CD14-positive monocyte (primary cell): ENCODE measurements at places on chromosomes 3 and 15.

DNA sequence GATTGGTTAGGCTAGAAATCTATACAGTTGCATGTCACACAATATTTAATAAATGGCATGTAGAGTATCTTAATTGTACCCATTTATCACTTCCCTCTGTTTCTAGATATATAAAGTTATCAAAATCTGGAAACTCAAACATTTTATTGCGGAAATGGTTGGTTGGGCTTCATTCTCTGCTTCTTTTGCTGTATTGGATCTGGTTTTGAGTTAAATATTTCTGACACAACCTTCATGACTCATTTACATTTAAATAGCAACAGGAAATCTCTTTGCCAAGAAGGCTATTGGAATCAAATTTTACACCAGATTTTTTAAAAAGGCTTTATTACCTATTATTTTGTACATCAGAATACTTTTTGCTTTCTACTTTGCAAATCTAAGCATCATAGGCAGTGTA, 153.8 kb downstream of the EBLN2 start:
- H3K4me3 ChIP-seq: no peak overlapping the region
- H3K27ac ChIP-seq: no peak overlapping the region
- H3K36me3 ChIP-seq: no peaks in the 10 kb centered on the region
- H3K27me3 ChIP-seq: no peaks in the 10 kb centered on the region

GRCh38 chr3:106341586-106342162, 472.9 kb upstream of the CBLB start:
- DNase-seq: no peak
- no peaks in the 10 kb centered on the region for H3K36me3 ChIP-seq
- H3K27me3 ChIP-seq: no peaks in the 10 kb centered on the region
- H3K4me1 ChIP-seq: no peaks in the 10 kb centered on the region
- no peak overlapping the region for H3K27ac ChIP-seq

DNA sequence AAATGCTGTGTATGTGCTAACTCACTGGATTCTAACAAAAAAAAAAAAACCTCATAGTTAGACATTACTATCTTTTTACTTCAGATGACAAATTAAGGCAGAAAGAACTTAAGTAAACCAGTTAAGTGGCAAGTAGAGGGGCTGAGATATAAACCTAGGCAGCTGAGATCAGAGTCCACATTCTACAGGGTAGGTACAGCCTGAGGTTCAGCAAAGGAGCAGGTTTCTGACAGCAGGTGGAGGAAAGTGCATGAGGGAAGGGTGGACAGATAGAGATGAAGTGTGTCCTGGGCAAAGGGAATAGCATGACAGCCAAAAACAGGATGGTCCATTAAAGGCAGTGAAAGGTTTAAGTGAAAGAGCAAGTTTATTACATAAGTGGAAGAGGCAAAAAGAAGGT, 329.2 kb downstream of the ULK4 start:
- H3K4me3 ChIP-seq: no peak overlapping the region
- DNase-seq: no peak
- H3K27ac ChIP-seq: no peak overlapping the region
- H3K4me1 ChIP-seq: no peaks in the 10 kb centered on the region

DNA sequence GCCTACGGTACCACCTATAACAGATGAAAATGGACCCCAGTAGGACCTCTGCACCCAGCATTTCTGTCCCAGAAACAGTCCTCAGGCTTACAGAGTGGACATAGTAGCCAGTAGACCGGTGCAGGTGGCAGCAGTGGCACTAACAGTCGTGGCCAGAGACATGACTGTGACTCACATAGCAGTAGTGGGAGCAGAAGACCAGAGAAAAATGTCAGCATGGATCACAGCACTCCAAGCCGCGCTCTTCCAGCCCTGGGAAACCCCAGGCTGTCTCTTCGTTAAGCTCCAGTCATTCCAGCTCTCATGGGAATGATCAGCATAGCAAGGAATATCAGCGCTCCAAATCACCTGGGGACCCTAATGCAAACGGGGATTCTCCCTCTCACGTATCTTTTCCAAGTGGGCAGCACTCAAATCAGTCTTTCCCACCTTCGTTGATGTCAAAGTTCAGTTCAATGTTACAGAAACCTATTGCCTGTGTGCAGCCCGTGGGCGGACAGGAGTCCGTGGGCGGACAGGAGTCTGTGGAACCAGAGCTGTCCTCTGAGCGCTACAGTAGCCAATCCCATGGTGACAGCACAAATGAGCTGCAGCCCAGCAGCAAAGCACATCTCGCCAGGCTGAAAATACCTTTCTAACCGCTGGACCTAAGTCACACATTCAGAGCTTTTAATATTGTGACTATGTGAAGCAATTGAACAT, 10.5 kb downstream of the BFSP2 start:
- peaks cover 2% of the 10 kb centered on the region for H3K27me3 ChIP-seq
- no peak overlapping the region for H3K27ac ChIP-seq
- H3K4me3 ChIP-seq: no peak overlapping the region
- H3K4me1 ChIP-seq: no peaks in the 10 kb centered on the region

DNA sequence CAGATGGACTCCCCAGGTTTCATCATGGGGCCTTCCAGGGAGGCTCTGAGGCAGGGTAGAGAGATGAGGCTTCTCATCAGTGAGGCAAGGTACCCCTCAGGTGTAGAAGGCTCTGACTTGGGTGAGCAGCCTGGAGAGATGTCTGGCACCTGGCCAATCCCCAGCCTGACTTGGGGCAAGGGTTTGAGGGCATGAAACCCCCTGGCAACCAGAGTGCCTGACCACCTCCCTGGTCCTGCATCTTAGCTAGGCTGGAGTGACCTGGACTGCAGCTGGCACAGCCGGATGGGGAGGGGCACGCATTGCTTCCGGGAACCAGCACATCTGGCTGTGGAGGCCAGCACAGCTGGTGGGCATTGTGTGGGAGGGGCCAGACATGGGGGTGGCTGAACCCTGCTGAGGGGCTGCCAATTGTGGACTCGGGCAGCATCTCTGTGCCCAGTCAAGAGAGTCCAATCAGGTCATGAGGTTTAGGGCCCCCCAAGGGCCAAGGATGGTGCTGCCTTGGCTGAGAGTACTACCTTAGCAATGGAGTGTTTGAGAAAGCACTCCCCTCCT, 1.9 kb downstream of the ZBTB47 start:
- H3K4me3 ChIP-seq: peak overlapping the region; percentile 92
- DNase-seq: no peak
- peaks cover 23% of the 10 kb centered on the region for H3K36me3 ChIP-seq
- peak overlapping the region; percentile 63 for H3K27ac ChIP-seq
- H3K27me3 ChIP-seq: no peaks in the 10 kb centered on the region

DNA sequence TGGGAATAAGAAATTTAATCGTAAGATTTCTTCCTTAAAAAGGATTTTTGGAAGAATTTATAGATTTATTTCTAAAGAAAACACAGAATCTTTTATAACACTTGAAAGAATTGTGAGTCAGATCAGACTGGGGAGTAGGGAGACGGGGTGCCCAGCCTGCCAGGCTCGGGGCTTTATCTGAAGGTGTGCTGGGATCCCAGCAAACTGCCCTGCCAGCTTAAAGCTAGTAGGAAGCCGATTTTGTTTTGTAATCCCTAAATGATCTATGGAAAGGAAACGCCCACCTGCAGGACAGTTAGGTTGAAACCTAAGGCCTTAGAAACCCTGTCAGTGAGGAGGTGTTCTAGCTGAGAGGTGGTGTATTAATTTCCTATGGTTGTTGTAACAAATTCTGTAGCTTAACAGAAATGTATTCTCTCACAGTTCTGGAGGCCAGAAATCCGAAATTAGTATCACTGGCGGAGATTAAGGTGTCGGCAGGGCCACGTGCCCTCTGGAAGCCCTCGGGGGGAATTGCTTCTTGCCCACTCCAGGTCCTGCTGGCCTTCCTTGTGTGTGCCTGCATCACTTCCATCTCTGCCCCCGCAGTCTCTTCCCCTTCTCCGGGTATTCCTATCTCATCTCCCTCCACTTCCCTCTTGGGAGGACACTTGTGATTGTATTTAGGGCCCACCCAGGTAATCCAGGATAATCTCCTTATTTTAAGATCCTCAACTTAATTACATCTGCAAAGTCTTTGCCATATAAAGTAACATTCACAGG, 19.3 kb upstream of the RAB6B start:
- DNase-seq: no peak
- H3K4me3 ChIP-seq: no peak overlapping the region
- H3K4me1 ChIP-seq: no peaks in the 10 kb centered on the region
- H3K36me3 ChIP-seq: no peaks in the 10 kb centered on the region
- no peak overlapping the region for H3K27ac ChIP-seq

DNA sequence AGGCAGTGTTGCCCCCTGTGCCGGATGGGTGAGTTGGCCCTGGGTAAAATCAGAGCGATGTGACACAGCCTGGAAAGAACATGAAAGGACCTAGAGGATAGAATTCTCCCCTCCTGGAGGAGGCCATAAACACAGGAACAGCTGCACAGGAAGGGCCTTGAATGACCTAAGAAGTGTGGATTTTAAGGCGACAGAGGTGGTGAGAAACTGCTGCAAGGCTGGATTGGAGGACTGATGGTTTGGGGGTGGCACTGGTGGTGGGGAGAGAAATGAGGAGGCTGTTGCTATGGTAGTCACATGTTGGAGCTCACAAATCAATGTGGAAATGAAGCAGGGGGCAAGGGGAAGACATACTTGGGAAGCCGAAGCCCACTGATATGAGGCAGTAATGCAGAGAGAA, 13.8 kb downstream of the XIRP1 start:
- no peaks in the 10 kb centered on the region for H3K36me3 ChIP-seq
- H3K4me1 ChIP-seq: peaks cover 31% of the 10 kb centered on the region
- peak overlapping the region; percentile 79 for H3K4me3 ChIP-seq
- peaks cover 8% of the 10 kb centered on the region for H3K27me3 ChIP-seq

GRCh38 chr15:98903377-98904018, 104.1 kb downstream of the PGPEP1L start:
- no peak overlapping the region for H3K27ac ChIP-seq
- no peaks in the 10 kb centered on the region for H3K27me3 ChIP-seq
- no peak for DNase-seq
- H3K36me3 ChIP-seq: peaks cover 27% of the 10 kb centered on the region

GRCh38 chr15:59400103-59400813, 27.6 kb upstream of the MYO1E start:
- peak overlapping the region; percentile 68 for H3K4me3 ChIP-seq
- H3K4me1 ChIP-seq: peaks cover 71% of the 10 kb centered on the region
- H3K27ac ChIP-seq: peak overlapping the region; percentile 17
- H3K27me3 ChIP-seq: no peaks in the 10 kb centered on the region
- no peak for DNase-seq

- no peaks in the 10 kb centered on the region for H3K27me3 ChIP-seq
- H3K36me3 ChIP-seq: no peaks in the 10 kb centered on the region
- no peaks in the 10 kb centered on the region for H3K4me1 ChIP-seq
- no peak overlapping the region for H3K27ac ChIP-seq
Measured at GRCh38 chr3:127107002-127107401, 85.9 kb upstream of the PRR23E start.

DNA sequence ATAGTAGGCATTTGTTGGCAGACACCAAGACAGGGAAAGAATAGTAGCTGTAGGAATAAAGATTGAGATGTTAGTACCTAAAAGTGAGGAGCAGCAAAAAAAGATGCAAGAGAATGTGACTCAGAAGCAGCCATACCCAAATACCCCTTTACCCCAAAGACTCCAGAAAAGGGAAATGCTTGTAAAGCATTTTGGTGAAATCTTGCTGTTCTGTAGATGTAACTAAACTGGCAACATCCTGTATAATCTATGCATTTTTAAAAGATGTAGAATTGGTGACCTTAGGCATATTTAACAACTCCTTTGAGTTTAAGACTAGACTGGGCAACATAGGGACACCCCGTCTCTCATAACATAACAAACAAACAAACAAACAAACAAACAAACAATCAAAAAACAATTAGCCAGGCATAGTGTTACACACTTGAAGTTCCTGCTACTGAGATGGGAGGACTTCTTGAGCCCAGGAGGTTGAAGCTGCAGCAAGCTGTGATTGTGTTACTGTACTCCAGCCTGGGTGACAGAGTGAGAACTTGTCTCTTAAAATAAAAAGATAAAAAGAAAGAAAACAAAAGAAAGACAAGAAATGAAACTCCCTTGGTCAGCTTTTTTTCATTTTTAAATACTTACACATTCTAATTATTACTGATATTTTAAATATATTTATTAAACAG, 361.5 kb upstream of the KCNH8 start:
- no peak overlapping the region for H3K4me3 ChIP-seq
- no peak for DNase-seq
- no peaks in the 10 kb centered on the region for H3K36me3 ChIP-seq
- no peaks in the 10 kb centered on the region for H3K27me3 ChIP-seq

GRCh38 chr3:193865339-193865738, 270.6 kb upstream of the HES1 start:
- no peaks in the 10 kb centered on the region for H3K36me3 ChIP-seq
- H3K27me3 ChIP-seq: no peaks in the 10 kb centered on the region
- no peak overlapping the region for H3K27ac ChIP-seq
- DNase-seq: no peak
- H3K4me3 ChIP-seq: no peak overlapping the region

DNA sequence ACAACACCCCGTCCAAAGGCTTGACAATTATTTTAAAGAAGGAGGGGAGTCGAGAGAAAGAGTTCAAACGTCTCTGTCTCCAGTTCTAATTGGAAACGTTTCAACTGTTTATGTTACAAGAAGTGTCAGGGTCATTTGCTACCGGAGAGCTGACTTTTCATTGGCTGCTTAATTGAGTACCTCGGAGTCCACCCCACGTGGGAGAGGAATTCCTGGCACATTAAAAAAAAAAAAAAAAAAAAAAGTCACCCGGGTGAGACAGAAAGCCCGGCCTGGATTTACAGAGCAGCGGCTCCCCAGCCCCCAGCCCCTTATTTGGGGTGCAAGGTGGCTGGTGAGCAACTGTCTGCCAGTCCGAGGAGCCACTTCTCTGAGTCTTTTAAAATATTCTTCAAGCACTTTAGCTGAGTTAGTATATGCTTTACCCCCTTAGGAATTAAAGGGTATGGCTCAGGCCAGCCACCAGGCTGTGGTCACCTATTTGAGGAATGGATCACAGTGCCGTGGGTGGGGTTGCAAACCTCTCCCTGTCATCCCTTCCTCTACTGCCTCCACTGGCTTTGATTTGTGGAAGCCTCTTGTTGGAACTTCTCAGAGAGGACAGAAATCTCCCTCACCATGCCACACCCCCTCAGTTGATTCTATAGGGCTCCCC, 3.9 kb upstream of the TLE3 start:
- peaks cover 52% of the 10 kb centered on the region for H3K4me1 ChIP-seq
- H3K27me3 ChIP-seq: peaks cover 18% of the 10 kb centered on the region
- H3K36me3 ChIP-seq: no peaks in the 10 kb centered on the region
- DNase-seq: peak; percentile 15

DNA sequence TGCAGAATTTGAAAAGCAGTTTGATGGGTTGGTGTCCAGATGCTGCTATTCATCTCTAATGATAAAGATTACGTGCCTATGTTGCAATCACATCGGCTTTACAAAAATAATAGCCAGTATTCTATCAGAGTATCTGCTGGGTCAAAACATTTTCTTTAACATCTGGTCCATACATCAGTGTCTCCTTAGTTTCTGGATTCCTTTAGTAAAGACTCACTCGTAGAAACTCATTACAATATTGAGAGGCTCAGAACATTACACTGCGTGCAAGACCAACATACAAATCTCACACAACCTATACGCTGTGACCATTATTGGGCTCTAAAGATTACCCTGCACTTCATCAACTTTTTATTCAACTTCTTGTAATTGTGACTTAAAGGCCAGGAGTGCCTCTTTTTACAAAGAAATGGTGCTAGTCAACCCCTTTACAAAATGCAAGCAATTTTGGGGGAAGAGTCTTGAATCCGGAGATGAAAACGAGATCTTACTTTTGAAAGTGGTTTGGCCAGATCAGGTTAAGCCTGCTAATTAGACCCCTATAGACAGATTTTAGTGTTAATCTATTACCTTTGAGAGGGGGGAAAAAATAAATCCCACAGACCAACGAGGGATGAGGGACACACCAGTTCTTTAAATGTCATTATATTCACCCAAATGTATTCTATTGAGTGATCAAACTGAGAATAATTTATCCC, 2.9 kb downstream of the TRA2B start:
- peaks cover 4% of the 10 kb centered on the region for H3K36me3 ChIP-seq
- H3K4me3 ChIP-seq: peak overlapping the region; percentile 76
- no peak for DNase-seq
- peak overlapping the region; percentile 97 for H3K27ac ChIP-seq
